ENCODE measurements at places on chromosomes 3 and 15.
A peak's percentile ranks its signal among the peaks of the same experiment; 100 is the strongest.

DNA sequence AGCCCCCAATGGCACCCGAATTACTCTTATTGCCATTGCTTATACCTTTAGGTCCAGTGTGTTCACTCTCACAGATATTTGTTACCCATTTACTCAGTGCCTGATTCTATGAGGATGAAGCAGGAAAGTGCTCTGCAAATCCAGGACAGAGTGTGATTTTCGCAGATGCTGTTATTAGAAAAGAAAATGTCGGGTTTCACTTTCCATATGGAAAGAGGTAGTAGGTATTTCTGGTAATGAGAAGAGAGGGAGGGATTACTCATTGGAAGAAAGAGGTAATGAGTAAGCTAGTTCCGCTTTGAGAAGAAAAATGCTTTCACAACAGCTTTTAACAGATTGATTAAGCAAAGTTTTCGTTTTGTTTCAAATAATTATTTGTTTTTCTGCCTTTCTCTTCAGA is 336.3 kb upstream of the CFAP20DC start:
- no peak for DNase-seq

GRCh38 chr15:64530472-64530871 is 70.1 kb downstream of the ZNF609 start:
- DNase-seq, result no peak

DNA sequence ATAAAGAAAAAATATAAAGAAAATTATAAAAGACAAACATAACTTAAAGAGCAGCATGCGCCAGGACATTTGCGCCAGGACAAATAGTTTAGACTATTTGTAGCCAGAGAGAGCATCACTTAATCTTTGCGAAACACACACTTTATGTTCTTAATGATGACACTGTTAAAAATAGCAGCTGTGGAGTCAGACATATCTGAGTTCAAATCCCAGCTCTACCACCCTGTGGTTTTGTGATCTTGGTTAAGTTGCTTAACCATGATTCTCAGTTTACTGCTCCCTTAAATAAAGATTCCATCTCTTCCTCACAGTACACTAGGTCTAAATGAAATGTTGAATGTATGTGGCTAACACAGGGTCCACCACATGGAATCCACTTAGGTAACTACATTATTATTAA is 31.4 kb downstream of the KCNMB2 start:
- DNase-seq, result no peak

DNA sequence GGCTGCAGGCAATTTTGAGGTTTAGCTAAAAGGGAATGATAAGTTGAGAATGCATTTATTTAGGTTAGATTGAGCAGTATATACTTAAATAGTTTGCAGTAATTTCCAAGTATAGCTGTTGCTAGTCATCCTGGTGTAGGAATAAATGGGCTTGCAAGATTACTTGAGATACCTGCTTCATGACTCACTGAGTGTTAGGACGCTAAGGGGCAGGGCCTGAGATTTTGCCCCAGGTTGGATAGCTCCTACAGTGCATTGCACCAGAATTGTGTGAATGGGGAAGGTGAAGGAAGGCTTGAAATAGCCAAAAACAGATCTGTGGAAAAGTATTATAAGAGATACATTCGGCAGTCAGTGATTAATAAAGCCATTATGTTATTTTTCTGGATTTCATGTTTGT is 72.8 kb downstream of the KCNH8 start:
- no peak for DNase-seq

- no peak for DNase-seq
These were observed 20.5 kb downstream of the MYO1E start for GRCh38 chr15:59352189-59352588.

- no peak for DNase-seq
These were observed 279.3 kb upstream of the C2CD4B start for GRCh38 chr15:62444104-62445022.

- DNase-seq, result no peak
These were observed 257.2 kb upstream of the TPRG1 start for GRCh38 chr3:188914552-188914951.

DNA sequence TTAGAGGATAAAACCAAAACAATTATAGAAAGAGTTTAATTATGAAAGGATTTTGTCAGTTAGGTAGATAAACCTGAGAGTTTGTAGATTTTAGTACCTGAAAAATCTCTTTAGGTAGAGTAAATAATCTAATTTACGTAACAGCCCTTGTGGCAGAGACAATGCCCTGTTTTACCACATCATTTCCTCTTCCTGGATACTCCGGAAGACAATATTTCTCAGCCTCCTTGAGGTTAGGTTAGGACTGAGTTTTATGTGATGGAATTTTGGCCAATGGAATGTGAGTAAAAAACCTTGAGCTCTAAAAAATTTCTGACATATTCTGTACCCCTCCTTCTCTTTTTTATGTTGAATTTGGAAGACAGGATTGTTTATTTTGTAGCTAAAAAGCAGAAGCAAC is 50.7 kb upstream of the TPRG1 start:
- no peak for DNase-seq

DNA sequence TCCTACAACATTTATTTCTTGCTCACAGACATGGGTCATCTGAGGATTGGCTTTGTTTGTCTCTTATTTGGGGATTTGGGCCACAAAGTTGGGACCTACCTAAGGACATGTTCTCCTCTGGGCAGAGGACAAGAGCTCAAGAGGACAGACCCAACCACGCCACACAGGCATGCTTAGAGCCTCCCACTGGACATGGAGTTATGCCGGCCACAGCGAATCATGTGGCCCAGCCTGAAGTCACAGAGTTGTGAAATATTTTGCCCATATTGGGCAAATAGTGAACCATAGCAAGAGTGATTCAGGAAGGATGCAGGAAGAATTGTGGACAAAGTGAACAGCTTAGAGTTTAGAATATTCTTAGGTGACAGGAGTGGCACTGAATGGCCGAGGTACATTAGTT is 9.9 kb downstream of the TRAK1 start:
- no peak for DNase-seq

DNA sequence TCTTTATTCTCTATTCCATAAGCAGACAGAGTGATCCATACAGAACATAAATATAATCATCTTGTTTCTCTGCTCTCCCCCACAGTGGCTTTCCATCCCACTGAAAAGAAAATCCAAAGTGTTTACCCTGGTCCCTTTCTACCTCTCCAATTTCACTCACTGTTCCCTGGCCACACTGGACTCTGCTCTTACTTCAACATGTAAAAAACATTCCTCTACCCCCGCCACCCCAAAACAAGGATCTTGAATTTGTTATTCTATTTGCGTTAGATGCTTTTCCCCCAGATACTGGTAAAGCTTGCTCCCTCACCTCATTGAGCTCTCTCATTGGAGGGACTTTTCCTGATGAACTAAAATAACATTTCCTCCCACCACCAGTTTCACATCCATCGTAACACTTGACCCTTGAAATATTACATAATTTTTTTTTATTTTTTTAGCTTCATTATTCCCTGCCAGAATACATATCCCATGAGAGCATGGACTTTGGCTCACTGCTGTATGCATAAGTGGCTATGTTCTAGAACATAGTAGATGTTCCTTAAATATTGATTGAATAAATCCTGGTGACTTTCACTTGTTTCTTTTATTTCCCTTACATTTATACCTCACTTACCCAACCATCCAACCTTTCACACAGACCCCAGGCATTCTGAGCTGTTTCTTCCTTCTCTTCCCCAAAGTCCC is 162.7 kb upstream of the MEIS2 start:
- DNase-seq, result no peak

DNA sequence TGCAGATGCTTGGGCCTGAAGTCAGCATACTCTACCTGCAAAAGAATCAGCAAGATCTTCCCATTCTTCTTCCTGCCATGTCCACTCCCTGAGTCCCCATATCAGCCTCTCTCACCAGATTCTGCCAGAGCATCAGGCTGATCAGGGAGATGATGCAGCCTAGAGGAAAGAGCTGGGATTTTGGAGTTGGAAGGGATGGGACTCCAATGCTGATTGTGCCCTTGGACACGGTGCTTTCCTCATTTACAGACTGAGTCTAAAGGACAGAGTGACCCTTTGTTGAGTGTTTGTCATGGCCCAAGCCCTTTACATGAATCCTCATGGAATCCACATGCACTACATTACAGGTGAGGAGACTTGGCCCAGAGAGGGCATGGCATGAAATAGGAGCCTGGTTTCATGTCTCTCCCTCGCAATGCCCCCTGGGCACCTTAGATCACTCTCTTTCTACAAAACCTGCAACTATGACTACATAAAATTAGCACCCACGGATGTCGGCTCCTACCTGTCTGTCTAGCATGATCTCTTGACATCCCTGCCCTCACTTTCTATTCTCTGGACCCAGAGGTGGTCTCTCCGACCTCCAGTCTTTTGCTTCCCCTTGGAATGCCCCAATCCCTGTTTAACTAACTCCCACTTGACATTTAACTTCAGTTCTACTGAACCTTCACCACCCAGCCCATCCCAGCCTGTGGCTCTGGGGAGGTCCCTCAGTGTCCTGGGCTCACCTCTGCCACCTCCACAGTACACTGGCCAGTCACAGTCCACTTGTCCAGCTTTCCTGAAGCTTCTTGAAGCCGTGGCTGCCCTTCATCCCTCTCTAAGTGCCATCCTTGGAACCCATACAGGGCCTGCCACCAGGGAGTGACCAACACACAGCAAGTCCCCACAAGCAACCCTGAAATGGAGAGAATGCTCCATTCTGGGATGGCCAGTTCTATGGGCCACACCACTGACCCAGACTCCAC is 173.5 kb downstream of the ABHD5 start:
- no peak for DNase-seq

- DNase-seq, result no peak
These were observed 216.2 kb downstream of the ADAMTS17 start for GRCh38 chr15:100125401-100126191.

DNA sequence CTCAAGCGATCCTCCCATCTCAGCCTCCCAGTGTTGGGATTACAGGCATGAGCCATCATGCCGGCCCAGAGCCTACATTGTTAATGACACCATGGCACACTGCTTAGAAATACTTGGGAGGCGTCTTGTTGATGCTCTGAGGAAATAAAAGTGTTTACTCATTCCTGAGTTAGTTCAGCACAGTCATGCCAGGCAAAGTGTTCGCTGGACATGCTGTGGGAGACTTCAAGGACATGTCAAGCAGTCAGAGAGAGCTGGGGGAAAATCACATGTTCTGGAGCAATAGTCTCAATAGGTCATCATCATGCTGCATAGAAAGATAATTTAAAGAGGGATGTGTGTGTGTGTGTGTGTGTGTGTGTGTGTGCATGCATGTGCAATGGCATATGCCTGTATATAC is 37.5 kb downstream of the TTC23 start:
- DNase-seq, result no peak

GRCh38 chr3:50373146-50374051 is 14.1 kb upstream of the TMEM115 start:
- no peak for DNase-seq

DNA sequence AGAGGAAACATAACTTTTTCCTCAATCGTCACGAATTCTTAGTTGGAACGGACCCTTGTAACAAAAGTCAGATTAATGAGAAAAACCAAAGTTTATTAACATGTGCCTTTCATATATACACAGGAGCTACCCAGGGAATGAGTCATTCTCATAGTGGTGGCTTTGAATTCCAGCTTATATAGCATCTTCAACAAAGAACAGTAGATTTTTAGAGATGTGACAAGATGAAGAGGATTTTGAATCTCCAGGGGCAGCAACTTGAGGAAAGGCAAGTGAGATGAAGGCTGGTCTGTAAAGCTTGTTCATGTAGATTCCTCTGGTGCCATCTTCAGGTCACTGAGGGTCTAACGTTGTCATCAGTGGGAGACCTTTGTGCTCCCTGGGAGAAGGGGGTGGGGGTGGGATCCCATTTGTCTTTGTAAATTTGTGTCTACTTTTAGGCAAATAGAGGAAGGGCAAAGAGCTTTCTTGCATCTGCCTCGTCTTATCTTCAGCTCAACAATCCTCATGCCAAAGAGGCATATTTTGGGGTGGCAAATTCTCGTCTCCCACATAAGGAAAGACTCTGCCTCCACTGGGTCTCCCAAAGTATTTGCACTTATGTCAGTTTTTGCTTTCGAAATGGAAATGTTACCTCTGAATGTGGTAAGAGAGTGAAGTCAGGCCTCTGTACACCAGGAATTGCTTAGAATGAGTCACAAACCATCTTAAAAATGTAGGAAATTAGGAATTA is 29.5 kb downstream of the CLEC3B start:
- peak; percentile 9 for DNase-seq

DNA sequence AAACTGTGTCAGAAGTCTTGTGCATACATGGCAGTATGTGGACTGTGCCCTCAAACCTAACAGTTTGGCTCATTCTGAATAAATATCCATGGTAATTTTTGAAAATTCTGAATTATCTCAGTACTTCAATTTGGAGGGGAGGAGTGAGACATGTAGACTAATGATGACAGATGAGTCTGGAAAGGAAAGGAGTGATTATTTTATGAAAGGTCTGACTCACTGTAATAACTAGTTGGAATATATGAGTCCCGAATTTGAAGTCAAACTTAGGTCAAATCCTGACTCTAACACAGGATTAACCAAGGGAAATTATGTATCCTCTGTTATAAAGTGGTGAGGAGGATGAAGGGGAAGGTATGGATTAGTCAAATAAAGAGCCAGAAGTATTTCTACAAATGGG is 38.6 kb downstream of the SUCNR1 start:
- DNase-seq, result no peak

Measured in DMS53 (cell line).